ENCODE measurements at places on chromosomes 7 and 10.

DNA sequence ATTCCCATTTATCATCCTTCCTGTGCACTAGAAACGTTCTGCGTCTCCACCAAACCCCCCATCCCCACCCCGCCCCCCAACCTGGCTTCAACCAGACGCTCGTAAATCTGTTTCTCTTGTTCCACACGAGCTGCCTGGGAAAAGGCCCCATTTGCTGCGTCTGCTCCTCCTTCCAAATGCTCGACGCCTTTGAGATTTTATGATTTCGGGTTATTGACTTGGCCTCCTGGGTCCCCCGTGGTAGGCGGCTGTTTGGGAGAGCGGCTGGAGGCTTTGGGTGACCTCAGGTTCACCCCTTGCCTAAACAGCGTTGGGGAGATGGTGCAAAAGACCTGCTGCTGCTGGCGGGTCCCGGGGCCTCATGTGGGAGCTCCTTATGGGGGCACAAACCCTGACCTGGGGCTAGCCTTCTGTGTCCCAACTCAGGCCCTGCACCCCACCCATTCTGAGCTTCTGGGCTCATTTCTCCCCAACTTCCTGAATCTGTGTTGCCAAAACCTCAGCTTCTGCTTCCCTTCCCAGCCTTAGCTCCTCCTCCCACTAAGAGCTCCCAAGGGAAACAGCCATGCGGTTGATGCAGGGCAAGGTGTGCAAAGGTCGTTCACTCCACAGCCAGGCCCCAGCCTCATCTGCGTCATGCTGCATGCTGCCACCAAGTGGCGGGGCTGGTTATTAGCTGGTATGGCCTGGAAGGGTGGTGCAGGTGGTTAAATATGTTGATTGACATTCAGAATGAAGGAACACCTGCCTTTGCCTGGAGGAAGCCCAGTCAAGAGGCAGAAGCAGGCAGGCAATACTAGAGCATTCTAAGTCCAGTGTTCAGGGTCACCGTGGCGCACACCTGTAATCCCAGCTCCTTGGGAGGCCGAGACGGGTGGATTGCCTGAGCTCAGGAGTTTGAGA, 49.1 kb upstream of the ELN start:
- no peak for DNase-seq

DNA sequence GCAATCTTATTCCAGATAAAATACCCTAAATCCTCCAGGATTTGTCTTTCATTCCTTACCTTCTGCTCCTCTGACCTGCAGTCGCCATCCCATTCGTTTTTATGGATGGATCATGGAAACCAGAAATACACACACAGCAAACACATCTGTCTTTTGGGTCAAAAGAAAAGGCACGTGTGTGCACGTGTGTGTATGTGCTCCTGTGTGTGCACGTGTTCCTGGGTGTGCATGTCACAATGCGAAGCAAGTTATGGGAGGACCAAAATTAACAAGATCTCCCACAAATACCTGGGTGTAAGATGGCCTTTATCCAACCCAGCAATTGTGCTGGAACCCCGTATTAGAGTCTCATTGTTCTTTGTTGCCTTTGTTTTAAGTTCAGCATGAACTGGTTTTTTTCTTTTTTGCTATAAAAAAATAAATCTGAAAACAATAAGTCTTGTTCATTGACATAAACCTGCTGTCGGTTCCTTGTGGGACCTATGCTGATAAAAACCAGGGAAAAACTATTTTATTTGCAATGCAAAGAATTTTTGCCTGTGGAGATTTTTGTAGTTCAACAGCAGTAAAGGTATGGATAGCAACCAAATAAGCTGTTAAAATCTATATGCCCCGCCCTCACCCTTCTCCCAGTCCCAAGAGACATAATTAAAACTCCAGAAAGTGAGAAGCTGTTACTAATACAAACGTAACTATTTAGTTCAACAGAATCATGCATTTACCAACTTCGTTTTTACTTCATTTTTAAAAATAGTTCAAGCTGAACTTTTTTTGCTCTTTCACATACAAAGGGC, 229.6 kb downstream of the CREB5 start:
- no peak for DNase-seq

DNA sequence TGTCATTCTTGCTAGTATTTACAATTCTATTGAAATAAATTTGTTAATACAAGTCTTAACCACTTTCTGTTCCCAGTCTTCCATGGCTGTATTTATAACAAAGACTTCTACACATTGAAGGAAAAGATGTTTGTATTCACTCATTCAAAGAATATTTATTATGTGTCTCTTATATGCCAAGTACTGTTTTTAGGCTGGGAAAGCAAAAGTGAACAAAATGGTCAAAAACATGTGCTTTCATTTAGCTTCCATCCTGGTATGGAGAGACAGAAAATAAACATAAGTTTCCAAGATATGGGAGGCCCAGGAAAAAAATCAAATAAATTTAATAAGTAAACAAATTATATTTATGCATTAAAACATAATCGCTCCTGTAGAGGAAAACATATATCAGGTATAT, 22.9 kb downstream of the CPED1 start:
- no peak for DNase-seq

- no peak for DNase-seq
Measured at GRCh38 chr10:108872854-108873253, 1050.5 kb downstream of the XPNPEP1 start.

DNA sequence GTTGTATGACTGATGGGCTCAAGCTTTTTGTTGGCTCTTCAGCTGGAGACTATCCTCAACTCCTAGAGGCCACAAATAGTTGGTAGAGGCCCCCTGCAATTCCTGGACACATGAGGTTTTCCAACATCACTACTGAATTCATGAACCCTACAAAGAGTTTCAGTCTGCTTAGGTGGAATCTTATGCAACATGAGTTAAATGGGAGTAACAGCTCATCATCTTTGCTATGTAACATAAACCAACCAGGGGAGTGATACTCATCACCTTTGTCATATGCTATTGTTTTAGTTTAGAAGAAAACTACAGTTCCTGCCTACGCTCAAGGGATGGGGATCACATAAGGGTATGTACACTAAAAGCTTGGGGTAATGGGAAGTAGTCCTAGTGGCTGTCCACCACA, 729.4 kb downstream of the SORCS1 start:
- DNase-seq = no peak

GRCh38 chr7:96188591-96188991, 133.3 kb downstream of the SLC25A13 start:
- DNase-seq = no peak

- no peak for DNase-seq
Measured at GRCh38 chr10:74927701-74928100, 101.3 kb downstream of the KAT6B start.

GRCh38 chr10:44984671-44985101, 6.1 kb upstream of the DEPP1 start:
- no peak for DNase-seq

DNA sequence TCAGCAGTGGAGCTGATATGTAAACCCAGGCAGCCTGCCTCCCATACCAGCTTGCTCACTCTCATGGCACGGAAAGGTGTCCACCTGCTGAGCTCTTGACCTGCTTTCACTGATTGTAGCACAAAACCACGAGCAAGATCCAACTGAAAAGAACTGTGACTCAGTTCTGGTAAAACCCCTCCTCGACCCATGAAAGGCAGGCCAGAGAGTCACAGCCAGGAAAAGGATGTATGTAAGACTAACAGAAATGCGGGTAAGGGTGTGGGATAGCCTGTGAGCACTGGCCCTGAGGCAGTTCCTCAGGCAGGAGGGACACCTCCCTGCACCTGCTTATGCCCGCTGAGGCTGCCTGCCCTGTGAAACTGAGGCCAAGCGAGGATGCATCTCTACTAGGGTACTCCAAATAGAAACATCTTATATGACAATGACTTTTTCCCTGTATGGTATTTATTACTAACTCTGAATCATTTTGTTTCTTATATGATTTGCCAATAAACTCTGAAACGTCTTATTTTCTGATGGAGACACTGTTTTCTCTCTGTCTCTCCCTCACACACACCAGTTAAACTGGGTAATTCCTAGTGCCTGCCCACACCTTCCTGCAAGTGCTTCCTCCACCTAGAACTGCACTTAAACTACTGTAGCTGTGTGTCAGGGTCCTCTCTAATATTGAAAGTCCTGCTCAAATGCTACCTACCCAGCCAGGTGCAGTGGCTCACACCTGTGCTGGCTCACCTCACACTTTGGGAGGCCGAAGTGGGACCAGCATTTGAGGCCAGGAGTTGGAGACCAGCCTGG, 73.3 kb upstream of the GHITM start:
- DNase-seq = no peak

- peak; percentile 42 for DNase-seq
Measured at GRCh38 chr7:150937848-150938561, 40.1 kb downstream of the KCNH2 start.
